ENCODE measurements at places on chromosomes 7 and 10. TPM values are rescaled to one million over a fixed set of nuclear protein-coding genes. Genes with fewer than 3 reads are reported as not detected.

Gene MRPL32
- 54.7 TPM for polyA plus RNA-seq

Gene WDR86
- polyA plus RNA-seq = 16.5 TPM

Gene PRF1
- 5.7 TPM for polyA plus RNA-seq

Gene CYP2C19
- polyA plus RNA-seq = 0.13 TPM

Gene PRSS37
- 0.62 TPM for polyA plus RNA-seq

Gene ZNF736
- 21.9 TPM for polyA plus RNA-seq

Gene SCIN
- 10.2 TPM for polyA plus RNA-seq

Gene NUTM2D
- polyA plus RNA-seq = 12.2 TPM

Gene LEP
- polyA plus RNA-seq = 0.10 TPM

Gene EVX1
- not detected for polyA plus RNA-seq

Gene ENTPD1
- polyA plus RNA-seq = 21.3 TPM

GRCh38 chr10:1788401-1788800 lies 51.1 kb upstream of the ADARB2 start:
- no peak for DNase-seq
- H3K27ac ChIP-seq = no peak overlapping the region
- no peak overlapping the region for H3K4me3 ChIP-seq
- no peaks in the 10 kb centered on the region for H3K4me1 ChIP-seq
- no peaks in the 10 kb centered on the region for H3K36me3 ChIP-seq

DNA sequence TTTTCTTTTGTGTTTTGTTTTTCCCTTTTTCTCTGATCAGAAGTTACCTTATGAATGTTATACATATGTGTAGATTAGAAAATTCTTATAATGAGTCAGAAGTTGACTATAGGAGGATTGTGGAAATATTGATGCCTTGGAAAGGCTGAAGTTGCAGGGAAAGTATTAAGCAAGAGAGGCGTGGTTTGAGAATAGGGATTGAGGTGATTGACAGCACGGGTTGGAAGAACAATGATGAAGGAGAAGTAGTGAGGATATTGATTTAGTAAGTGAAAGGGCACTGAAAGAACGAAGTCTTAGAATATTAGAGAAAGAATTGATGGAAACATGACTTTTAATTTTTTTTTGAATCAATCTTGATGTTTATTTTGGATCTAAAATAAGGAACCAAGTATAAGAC lies 176.0 kb downstream of the EXOC4 start:
- H3K27me3 ChIP-seq = no peaks in the 10 kb centered on the region
- DNase-seq = no peak
- no peaks in the 10 kb centered on the region for H3K36me3 ChIP-seq
- H3K4me3 ChIP-seq = no peak overlapping the region

DNA sequence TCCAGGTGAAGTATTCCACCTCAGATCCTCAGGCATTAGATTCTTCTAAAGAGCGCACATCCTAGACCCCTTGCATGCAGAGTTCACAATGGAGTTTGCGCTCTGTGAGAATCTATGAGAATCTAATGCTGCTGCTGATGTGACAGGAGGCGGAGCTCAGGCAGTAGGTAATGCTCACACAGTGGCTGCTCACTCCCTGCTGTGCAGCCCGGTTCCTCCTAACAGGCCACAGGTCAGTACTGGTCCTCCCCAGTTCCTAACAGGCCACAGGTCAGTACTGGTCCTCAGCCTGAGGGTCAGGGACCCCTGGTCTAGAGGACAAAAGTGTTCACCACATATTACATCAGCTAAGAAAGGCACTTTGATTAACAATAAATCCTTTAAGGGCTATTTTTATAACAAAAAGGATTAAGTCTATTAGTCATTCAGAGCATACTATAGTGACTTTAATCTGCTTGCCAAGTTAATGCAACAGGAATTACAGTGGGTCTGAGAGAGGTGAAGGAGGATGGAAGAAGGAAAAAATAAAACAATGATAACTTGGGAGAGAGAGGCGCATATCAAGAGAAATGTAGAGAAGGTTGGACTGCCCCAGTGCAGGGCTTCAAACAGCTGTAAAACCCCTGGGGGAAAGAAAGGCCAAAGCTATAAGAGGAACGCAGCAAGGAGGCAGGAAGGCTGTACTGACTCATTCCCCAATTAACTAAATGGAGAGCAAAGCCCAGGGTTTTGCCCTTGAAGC lies 49.2 kb downstream of the CUL2 start:
- H3K4me1 ChIP-seq = no peaks in the 10 kb centered on the region
- H3K27me3 ChIP-seq = no peaks in the 10 kb centered on the region
- H3K27ac ChIP-seq = no peak overlapping the region
- no peak overlapping the region for H3K4me3 ChIP-seq
- DNase-seq = no peak
- H3K36me3 ChIP-seq = peaks cover 79% of the 10 kb centered on the region

DNA sequence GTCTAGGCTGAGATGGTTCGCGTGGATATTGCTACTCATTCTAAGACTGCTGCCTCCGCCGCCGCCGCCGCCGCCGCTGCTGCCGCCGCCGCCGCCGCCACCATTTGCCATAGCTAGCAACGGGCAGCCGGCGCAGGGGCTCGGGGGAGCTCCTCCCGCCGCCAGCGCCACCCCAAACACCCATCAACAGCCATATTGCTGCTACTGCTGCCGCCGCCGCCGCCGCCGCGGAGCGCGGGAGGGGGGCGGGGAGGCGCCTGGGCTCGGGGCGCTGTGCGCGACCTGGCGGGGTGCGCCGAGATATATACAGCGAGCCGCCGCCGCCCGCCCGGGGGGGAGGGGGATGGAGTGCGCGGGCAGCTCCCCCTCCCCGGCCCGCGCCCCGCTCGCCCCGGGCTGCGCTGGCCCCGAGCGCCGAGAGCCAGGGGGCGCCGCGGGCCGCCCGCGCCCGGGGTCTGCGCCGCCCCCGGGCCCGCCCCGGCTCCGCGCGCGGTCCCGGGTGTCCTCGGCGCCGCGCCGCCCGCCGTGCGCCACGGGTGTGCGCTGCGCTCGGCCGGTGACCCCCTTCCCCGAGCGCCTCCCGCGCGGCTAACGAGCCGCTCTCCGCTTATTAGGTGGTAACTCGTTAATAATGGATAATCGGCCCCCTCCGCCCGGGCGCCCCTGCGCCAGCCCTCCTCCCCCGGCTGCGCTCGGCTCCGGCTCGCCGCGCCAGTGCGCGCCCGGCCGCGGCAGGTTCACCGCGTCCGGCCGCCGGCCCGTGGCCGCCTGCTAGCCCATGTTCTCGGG lies at the start of gene KCNMA1:
Gene KCNMA1 (minus strand): TSS at position 277 of the 789 bp plus-strand sequence.
- DNase-seq = peak; percentile 77
- H3K4me3 ChIP-seq = peak within 1 kb of the TSS; percentile 47
- no peak within 1 kb of the TSS for H3K27ac ChIP-seq
- no peaks in the 10 kb centered on the region for H3K4me1 ChIP-seq
- no peaks in the 10 kb centered on the region for H3K36me3 ChIP-seq
- H3K27me3 ChIP-seq = peaks cover 98% of the 10 kb centered on the region

GRCh38 chr10:121678631-121679174 lies 80.5 kb upstream of the FGFR2 start:
- H3K27ac ChIP-seq = no peak overlapping the region
- no peak overlapping the region for H3K4me3 ChIP-seq
- H3K4me1 ChIP-seq = no peaks in the 10 kb centered on the region
- no peak for DNase-seq
- no peaks in the 10 kb centered on the region for H3K36me3 ChIP-seq
- no peaks in the 10 kb centered on the region for H3K27me3 ChIP-seq

DNA sequence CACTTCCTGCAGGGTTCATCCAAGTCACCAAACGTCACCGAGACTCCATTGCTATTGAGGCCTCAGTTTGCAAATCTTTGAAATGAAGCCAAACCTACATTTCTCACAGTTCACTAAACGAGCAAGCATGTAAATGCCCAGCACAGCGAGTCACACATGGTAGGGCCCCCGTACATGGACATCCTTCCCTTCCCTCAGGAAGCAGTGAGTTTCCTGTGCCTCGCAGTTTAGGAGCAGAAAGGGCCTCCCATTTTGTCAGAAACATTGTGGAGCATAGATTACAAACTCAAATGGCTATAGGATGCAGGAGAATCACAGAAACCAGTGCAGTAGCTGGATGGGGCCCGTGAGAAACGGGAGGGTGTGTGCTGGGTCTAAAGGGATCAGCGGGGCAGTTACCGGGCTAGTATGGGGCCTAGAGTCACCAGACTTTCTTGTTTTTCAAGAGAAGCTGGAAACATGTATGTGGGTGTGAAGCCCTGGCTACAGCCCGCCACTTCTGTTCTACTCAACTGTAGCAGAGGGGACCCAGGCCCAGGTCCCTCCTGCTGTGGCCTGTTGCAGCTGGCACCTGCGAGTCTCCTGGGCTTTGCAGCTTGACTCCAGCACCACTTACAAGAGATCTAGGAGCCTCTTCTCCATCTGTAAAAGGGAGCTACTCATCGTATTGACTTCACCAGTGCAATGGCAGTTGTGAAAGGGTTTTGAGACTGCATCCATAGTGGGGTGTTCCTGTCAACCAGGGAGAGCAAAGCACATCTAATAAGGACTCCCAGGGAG lies 14.2 kb upstream of the SLC18A3 start:
- H3K27ac ChIP-seq = no peak overlapping the region
- H3K4me3 ChIP-seq = no peak overlapping the region
- H3K27me3 ChIP-seq = peaks cover 23% of the 10 kb centered on the region
- no peaks in the 10 kb centered on the region for H3K4me1 ChIP-seq
- no peaks in the 10 kb centered on the region for H3K36me3 ChIP-seq

- H3K4me3 ChIP-seq = no peak overlapping the region
- peak overlapping the region; percentile 68 for H3K27ac ChIP-seq
- H3K4me1 ChIP-seq = peaks cover 93% of the 10 kb centered on the region
- DNase-seq = no peak
- no peaks in the 10 kb centered on the region for H3K36me3 ChIP-seq
Observed at GRCh38 chr10:44963772-44964633, 4.4 kb downstream of the RASSF4 start.

GRCh38 chr10:126102636-126103035 lies 206.3 kb downstream of the FANK1 start:
- no peak overlapping the region for H3K4me3 ChIP-seq
- no peak overlapping the region for H3K27ac ChIP-seq
- no peaks in the 10 kb centered on the region for H3K36me3 ChIP-seq
- no peaks in the 10 kb centered on the region for H3K27me3 ChIP-seq

- no peaks in the 10 kb centered on the region for H3K4me1 ChIP-seq
- no peak overlapping the region for H3K4me3 ChIP-seq
- no peaks in the 10 kb centered on the region for H3K36me3 ChIP-seq
- peak; percentile 51 for DNase-seq
- H3K27me3 ChIP-seq = no peaks in the 10 kb centered on the region
Observed at GRCh38 chr10:127386606-127387327, 162.3 kb upstream of the NPS start.

GRCh38 chr10:132370426-132371340 lies 26.3 kb upstream of the PWWP2B start:
- no peak overlapping the region for H3K4me3 ChIP-seq
- no peaks in the 10 kb centered on the region for H3K36me3 ChIP-seq
- no peak for DNase-seq
- H3K27ac ChIP-seq = no peak overlapping the region
- no peaks in the 10 kb centered on the region for H3K27me3 ChIP-seq

DNA sequence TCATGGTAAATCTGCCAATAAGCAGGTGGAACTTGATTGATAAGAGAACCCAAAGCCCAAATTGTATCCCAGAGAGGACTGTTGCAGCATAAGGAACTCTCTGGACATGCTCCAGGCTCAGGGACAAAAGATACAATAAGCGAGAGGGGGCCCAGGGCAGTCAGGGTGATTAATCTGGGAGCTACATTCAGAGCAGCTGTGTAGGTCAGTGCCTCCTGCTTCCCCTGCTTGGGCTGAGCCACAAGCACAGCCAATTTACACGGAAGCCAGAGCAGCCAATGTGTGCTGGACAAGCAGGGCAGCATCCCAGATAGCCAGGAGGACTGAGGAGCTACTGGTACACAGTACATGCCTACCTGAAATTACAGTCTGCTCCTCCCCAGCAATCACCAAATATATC lies 24.2 kb downstream of the MYPN start:
- no peak for DNase-seq
- H3K36me3 ChIP-seq = no peaks in the 10 kb centered on the region
- H3K27me3 ChIP-seq = no peaks in the 10 kb centered on the region
- H3K4me3 ChIP-seq = no peak overlapping the region

GRCh38 chr7:6640246-6640721 lies 3.2 kb downstream of the ZNF316 start:
- no peak overlapping the region for H3K4me3 ChIP-seq
- no peaks in the 10 kb centered on the region for H3K36me3 ChIP-seq
- H3K4me1 ChIP-seq = peaks cover 7% of the 10 kb centered on the region
- H3K27ac ChIP-seq = no peak overlapping the region

- no peaks in the 10 kb centered on the region for H3K27me3 ChIP-seq
- H3K4me3 ChIP-seq = no peak overlapping the region
Observed at GRCh38 chr10:59374916-59375315, 12.6 kb upstream of the FAM13C start.

GRCh38 chr10:131692686-131693334 lies 208.0 kb upstream of the PPP2R2D start:
- no peaks in the 10 kb centered on the region for H3K27me3 ChIP-seq
- no peak overlapping the region for H3K27ac ChIP-seq
- H3K4me3 ChIP-seq = no peak overlapping the region
- no peaks in the 10 kb centered on the region for H3K36me3 ChIP-seq

- no peaks in the 10 kb centered on the region for H3K36me3 ChIP-seq
- no peaks in the 10 kb centered on the region for H3K27me3 ChIP-seq
- H3K4me1 ChIP-seq = peaks cover 5% of the 10 kb centered on the region
Observed at GRCh38 chr7:500521-501420, 18.9 kb downstream of the PDGFA start.

DNA sequence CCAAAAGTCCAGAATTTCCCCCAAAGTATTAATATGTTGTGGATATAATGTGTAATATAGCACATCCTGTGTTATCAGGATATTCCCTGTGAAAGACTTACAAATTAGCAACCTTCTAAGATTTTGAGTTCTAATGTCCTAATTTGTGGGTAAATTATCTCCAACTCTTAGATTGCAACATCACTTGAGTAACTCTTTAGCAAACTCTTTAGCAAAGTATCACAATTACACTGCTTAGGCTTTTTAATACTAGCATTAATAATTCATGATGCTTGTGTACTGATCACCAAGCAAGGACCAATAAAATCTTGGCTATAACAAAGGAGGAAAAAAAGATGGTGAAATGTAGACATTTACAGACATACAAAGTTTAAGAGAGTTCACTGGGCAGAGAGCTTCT lies 27.7 kb downstream of the HIP1 start:
- H3K4me3 ChIP-seq = no peak overlapping the region
- H3K27ac ChIP-seq = peak overlapping the region; percentile 88
- DNase-seq = no peak
- H3K27me3 ChIP-seq = no peaks in the 10 kb centered on the region

GRCh38 chr7:130947792-130948580 lies 214.0 kb upstream of the KLF14 start:
- DNase-seq = no peak
- H3K4me1 ChIP-seq = peaks cover 2% of the 10 kb centered on the region
- no peak overlapping the region for H3K4me3 ChIP-seq
- H3K36me3 ChIP-seq = peaks cover 33% of the 10 kb centered on the region
- no peak overlapping the region for H3K27ac ChIP-seq
- H3K27me3 ChIP-seq = no peaks in the 10 kb centered on the region

GRCh38 chr7:51645255-51645654 lies 328.6 kb upstream of the COBL start:
- DNase-seq = no peak
- H3K36me3 ChIP-seq = no peaks in the 10 kb centered on the region
- no peaks in the 10 kb centered on the region for H3K27me3 ChIP-seq
- no peaks in the 10 kb centered on the region for H3K4me1 ChIP-seq
- H3K4me3 ChIP-seq = no peak overlapping the region

All from left lung (tissue), 14 donors.